Activated naive CD8-positive, alpha-beta T cell treated with anti-CD3 and anti-CD28 coated beads, Interleukin-2, amount 50 U/mL, for 24 hours (primary cell): ENCODE measurements at places on chromosomes 6 and 20.

DNA sequence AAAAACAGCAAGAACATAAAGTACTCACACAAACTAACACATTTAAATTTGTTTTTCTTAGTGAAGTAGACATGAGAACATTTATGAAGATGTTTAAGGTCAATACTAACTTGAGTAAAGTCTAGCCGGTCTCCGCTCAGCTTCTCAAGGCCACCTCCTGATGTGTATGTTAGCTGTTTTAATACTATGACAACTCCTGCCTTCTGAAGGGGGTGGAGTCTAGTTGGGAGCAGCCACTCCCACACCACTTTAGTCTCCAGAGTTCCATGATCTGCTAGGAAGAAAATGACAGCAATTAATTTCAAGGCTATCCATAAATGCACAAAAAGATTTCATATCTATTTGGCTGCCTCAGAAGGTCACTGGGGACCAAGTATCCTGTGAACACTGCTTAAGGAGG lies at the start of gene GSTA3:
GSTA3 (minus strand) TSS at position 168 of the 400 bp plus-strand sequence. CDS start 3,864 bp downstream, outside the sequence.
- DNase-seq: no peak

DNA sequence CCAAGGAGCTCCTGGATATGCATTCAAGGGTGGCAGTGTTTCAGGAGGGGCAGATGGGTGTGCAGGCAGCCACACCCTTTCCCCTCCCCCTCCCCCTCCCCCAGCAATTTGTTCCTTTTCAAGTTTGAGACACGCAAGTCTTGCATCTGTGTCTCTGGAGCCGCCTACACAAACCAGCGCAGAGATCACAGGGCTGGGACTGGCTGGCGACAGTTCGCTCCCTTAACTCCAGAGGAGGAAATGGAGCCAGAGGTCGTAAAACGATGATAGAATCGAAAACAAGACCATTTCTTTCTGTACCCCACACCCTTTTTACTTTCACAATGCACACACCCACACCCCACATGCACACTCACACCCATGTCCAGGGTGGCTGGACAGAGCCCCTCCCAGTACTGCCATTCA lies 163.1 kb downstream of the LY86 start:
- peak; percentile 13 for DNase-seq

- DNase-seq: no peak
Observed at GRCh38 chr6:133772567-133772966, 116.3 kb upstream of the TCF21 start.

DNA sequence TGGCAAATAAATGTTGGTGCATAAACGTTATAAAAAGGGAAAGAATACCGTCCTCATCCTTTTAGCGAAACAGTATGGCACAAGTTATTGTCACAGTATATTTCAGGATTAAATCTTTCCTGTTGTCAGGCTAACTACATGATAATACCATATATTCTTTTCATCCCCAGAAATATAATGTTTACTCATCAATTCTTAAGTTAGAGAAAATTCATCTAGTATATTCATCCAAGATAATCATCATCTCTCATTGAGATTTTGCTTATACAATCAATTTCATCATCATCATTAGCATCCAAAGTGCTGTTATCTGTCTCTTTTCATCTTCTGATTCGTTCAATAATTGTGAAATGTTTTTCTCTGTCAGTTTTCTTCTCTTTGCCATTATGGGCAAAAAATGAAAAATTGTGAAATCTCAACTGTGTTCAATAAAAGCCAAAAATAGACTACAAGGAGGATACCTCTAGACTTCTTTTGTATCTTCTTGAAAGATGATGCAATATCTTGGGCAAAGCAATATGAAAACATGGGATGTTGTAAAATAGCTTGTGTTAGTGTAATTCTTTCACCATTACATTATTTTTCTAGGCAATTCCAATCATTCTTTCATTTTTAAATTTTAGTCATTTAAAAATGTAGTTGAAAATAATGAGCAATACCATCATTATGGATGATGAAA lies 2.6 kb downstream of the SPACA1 start:
- no peak for DNase-seq

DNA sequence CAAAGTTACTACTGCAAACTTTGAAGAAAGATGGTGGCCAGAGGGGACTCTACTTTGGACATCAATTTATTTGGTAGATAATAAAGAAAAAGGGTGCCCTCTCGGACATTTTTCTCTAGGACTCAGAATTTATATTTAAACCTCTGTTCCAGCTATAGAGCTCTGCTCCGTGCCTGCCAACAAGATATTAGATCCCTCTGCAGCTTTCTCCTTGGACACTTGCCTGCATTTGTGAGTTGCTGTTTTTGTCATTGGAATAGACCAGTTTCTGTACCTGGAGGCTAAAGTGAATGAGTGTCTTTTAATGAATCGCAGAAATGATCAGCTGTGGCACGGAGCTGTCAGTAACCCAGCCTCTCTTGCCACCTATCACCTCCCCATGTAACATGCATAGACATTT lies 253.5 kb downstream of the NRN1 start:
- DNase-seq: no peak

DNA sequence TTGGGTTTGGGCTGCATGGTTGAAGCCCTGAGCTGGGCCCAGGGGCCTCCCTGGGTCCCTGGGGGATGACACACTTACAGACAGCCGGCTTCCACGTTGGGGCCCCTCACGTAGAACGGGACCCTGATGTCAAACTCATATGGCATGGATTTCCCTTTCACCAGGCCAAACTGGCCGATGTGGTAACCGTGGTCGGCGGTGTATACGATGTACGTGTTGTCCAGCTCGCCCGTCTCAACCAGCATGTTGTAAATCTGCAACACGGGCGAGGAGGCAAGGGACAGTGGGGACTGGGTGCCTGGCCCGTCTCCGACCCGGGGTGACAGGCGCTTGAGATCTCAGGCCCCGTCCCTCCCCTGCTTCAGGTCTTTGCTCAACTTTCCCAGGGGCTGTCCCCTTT lies 102.4 kb downstream of the SULF2 start:
- DNase-seq: no peak

- peak; percentile 66 for DNase-seq
Observed at GRCh38 chr6:14354919-14355572, 237.5 kb downstream of the CD83 start.

DNA sequence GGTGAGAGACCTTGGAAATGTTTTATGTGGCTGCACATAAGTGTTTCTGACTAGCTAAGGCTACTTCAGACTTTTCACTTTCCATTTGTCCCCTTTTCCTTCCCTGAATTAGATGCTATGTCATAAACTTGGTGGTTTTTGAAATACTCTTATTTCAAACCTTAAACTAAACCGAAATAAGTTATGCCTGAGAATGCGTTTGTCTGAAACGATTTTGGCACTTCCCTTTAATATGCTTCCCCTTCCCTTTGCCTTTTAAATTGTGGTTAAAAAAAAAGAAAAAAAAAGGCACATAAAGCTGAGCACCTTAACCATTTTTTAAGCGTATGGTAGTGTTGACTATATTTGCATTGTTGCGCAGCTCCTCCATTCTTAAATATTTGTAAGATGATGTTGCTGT lies 14.3 kb downstream of the ZNF451 start:
- no peak for DNase-seq

DNA sequence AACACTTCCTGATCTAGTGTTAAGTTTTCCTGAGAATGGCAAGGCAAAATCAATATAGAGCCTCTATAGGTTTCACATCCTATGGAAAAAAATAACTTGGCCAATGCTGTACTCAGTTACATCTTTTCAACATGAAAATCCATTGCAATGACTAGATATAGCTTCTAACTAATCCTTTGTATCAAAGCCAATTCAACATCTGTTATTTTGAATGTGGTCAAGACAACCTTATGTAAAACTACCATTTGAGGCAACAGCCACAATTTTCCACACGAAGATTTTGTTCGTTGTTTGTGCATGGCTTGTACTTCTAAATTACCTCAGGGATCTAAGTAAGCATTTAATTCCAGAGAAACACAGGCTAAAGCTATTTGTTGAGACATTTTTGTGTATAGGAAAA lies 637.8 kb upstream of the EYS start:
- DNase-seq: no peak

- no peak for DNase-seq
Observed at GRCh38 chr20:10716855-10717254, 43.1 kb upstream of the JAG1 start.

DNA sequence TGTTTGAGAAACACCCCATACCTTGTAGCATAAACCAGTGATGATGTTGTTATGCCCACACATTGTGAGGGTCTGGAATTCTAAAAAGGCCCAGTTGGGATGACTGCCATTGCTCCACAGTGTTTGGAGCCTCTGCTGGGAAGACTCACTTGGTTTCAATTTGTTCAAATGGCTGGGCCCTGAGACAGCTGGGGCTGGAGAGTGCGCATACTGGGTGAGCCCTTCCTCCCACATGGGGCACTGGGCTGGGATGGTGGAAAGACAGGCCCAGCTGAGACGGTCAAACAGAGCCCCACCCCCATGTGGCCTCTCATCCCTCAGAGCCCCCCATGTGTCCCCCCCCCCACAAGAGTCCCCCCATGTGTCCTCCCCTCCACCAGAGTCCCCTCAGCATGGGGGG lies 20.3 kb upstream of the RNASET2 start:
- no peak for DNase-seq

DNA sequence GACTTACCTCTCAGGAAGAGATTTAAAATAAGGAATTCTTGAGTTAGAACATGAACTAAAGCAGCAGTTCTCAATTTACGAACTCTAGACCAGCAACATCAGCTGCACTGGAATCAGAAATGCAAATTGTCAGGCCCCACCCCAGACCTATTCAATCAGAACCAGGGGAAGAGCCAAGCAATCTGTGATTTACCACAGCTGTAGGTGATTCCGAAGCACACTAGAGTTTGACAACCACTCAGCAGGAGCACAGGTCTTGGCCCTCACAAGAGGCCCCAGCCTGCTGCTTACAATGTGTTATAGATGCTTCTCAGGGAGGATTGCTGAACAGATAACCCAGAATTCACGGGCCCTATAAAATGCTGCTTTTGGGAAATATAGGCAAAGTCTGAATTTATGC lies 279.2 kb downstream of the PTPRK start:
- DNase-seq: no peak

DNA sequence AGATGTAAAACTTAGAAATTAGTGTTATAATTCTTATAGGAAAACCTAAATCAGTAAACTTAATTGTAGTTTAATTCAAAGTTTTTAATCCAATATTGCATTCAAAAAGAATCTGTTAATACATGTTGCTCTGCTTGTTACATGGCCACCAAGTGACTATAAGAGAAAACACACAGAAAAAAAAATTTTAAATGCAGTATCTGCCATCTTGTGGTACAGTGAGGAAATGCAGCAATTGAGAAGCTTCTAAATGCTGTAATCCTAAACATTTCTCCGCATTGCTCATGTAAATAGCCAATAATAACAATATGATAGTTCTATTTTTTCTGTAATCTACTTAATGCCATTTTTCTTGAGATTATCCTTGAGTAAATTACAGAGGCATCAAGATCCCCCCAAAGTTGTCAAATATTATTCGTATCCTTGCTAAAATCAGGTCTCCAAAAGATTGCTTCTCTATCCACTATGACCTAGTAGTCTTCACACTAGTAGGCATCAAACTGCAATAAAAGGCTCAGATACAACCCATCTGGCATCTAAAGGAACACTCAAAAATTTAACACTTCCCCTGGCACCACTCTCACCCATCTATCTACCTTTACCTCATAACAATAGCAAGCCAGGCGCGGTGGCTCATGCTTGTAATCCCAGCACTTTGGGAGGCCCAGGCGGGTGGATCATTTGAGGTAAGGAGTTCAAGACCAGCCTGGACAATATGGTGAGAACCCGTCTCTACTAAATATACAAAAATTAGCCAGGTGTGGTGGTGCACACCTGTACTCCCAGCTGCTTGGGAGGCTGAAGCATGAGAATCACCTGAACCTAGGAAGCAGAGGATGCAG lies 34.6 kb downstream of the HDAC2 start:
- no peak for DNase-seq

DNA sequence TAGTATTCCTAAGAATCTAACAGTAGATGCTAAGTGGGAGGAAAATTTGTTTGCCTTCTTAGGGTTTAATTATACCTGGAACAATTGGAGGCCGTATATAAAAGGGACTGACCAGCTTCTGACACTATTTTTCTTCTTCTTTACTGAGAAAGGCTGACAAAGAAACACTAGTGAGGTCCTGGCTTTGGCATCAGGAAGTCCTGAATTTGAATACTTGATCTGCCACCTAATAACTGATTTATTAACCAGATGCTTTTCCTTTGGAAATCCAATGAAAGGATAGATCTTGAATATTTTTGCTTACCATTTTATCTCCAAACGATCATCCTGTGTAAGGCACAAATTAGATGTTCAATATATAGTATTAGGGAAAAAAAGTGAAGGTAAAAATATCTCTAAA lies 382.5 kb downstream of the CENPW start:
- no peak for DNase-seq

DNA sequence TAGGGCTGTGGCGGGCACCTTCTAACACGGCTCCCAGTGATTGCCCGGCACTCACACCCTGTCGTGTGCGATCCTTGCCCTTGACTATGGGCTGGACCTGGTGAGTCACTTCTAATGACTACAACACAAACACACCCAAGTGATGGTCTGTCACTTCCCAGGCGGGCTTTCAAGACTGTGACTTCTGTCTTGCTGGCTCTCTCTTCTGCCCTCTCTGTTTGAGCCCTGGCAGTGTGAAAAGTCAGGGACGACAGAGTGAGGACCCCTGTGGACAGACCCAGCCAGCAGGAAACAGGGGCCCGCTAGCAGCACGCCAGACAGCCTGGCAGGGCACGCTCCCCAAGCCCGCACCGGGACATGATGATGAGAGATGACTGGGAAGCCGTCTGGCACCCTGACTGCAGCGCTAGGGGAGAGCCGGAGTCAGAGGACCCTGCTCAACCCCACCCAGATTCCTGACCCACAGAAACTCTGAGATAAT lies 43.0 kb downstream of the KIF16B start:
- DNase-seq: no peak

DNA sequence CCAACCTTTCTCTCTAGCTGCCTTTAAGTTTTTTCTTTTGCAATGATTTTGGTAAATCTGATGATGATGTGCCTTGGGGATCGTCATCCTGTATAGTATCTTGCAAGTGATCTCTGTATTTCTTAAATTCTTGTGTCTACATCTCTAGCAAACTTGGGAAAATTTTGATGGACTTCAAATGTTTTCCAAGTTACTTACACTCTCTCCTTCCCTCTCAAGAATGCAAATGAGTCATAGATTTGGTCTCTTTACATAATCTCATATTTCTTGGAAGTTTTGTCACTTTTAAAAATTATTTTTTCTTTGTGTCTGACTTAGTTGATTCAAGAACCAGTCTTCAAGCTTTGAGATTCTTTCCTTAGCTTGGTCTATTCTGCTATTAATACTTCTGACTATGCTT lies 176.4 kb downstream of the TBC1D32 start:
- no peak for DNase-seq

DNA sequence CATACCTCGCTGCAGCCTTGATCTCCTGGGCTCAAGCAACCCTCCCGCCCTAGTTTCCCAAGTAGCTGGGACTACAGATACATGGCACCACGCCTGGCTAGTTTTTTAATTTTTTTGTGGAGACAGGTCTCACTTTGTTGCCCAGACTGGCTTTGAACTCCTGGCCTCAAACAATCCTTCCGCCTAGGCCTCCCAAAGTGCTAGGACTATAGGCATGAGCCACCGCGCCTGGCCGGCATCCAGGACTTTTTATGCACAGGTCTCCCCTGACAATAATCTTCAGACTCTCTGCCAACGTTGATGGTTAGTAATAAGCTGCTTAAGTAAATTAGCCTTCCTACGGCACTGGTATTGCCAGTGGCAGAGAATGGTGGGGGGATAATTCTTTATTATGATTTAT lies 110.5 kb upstream of the MTHFD1L start:
- DNase-seq: no peak
